ENCODE measurements at places on chromosomes 1 and 21.

- no peak for DNase-seq
Observed at GRCh38 chr1:197928849-197929336, 11.7 kb downstream of the LHX9 start.

- DNase-seq = no peak
Observed at GRCh38 chr1:160308451-160309184, 23.7 kb upstream of the PEX19 start.

- no peak for DNase-seq
Observed at GRCh38 chr1:236070753-236071152, 5.9 kb upstream of the NID1 start.

DNA sequence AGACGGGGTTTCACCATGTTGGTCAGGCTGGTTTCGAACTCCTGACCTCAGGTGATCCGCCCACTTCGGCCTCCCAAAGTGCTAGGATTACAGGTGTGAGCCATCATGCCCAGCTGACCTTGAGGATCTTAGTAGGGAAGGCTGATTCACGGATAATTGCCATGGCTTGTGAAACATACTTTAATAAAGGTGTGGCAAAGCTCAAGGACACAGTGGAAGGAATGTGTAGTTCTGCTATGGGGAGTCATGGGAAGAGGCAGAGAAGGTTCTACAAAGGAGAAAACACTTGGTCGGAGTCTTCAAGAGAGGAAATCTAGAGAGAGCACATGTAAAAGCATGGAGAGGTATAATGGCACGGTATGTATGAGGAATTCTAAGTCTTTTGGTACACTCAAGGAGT, 12.7 kb upstream of the PTCH2 start:
- no peak for DNase-seq

DNA sequence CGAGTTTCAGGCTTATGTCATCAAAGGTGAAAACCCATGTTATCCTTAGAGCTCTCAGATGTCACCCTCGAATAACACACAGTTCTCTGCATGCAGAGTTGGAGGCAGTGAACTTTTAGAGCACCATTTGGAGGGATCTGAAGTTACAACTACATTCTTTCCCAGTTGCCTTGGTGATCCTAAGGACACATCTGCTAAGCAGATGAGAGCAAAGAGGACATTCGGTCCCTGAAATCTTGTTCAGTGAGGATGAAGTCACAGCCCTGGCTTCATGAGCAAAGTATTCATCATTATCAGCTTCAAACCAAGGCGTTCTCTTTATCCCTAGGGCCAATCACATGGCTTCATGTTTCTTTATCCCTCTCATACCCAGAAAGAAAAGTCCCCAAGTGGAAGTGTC, 23.1 kb upstream of the MCOLN2 start:
- no peak for DNase-seq

All from NCI-H2081 treated with DMSO at 0.1 percent for 48 hours (cell line).